ENCODE measurements at places on chromosomes 7 and 10.

GRCh38 chr7:104252409-104253134 lies 44.8 kb upstream of the ORC5 start:
- no peak for DNase-seq

- peak; percentile 19 for DNase-seq
Measured at GRCh38 chr7:22093001-22093400, 147.3 kb upstream of the CDCA7L start.

DNA sequence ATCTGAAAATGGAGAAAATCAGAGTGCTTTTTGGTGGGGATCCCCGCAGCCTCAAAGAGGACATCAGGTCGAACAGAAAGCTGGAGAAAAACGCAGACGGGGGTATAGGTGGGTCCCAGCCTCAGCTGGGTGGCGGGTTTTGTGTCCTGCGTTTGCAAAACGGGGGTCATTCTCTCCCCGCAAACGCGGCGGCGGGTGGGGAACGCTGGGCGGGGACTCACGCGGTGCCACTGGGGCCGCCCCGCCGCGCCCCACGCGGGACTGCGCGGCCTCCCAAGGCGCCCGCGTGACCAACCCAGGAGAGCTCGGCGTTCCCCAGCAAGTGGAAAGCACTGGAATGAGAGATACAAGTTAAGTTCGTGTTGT lies 806 bp upstream of the VIPR2 start:
- DNase-seq, result no peak

DNA sequence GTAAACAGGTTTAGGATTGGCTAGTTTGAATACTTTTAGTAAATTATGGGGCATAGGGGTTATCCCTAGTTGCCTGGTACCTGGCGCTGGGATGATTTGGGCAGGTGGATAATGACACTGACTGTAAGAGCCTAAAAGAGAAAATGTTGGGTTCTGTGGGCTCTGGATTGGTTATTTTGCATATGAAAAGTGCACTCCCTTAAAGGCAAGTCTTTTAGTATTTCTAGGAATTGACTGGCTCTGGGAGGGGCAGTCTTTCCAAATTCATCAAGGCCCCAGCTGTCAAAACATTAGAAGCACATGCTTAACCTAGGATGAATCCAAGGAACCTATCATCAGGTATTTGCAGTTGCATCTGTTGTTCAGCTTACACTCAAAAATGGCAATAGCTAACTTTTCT lies 454.6 kb upstream of the SORCS1 start:
- no peak for DNase-seq

- DNase-seq, result no peak
Measured at GRCh38 chr7:100441641-100442535, 5.6 kb upstream of the PPP1R35 start.

DNA sequence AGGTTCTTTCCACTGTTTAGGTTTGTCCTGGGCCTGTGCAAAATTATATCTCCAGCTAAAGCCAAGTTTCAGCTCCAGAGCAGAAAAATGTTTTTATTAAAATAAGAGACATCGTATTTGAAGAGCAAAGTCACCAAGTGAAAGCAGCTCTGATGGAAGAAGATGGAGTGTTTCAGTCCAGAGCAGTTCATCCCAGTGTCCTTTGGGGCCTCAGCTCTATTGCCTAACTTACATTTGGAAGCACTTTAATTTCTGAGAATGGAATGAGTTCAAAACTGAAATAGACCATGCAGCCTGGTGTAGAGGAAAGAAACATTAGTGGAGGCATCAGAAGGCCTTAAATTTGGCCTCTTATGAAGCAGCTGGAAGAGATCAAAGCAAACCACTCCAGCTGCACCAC lies 545.2 kb downstream of the SORCS1 start:
- no peak for DNase-seq

- no peak for DNase-seq
Measured at GRCh38 chr7:111931958-111932357, 274.2 kb downstream of the DOCK4 start.

DNA sequence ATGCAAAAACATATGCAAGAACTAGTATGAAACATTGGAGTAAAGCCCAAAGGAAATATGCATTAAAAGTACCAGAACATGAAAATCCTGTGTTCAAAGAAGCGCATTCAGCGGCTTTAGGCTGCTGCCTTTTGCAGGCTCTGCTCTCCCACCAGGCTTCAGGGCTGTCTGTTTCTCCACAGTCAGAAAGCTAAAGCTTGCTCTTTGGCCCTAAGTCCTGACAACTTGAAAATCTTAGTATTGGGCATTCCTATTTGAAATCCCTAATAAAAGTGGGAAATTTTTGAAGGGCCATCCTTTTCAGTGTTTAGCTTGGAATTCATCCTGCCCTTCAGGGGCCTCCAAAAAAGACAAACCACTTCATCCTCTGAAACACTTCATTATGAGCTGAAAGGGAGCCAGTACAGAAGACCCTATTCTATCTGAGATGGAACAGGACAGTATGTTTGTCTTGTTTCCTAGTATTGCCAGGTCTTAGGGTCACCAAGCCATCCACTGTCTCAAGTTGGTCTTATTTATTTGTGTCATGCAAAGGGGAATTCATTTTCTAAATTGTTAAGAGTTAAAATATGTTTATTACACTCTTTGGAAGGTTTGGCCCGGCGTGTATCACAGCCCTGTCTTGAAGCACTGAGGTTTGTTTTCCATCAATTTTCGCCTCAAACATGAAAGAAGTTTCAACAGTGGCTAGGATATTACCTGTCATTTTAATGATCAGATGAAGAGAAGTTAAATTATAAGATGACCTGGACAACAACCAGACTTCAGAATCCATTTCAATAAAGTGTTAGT lies 326.3 kb upstream of the BMPER start:
- DNase-seq, result no peak

DNA sequence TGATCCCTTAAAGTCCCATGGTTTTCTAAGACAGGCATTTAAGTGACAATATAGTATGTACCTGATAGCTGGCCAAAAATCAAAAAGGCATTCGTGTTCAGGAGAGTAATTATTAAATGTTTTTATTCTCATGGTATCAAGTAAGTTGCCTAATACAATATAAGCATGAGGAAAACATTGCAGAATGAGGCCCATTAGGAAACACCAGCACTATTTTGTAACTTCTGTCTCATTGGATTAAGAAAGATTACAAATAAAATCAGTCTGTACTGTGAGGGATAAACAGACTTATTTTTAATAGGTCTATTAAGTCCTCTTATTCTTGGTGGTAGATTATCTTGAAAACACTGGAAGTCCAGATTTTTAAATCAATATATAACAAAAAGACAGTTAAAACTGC lies 110.1 kb downstream of the SNX13 start:
- DNase-seq, result no peak
